Nasal cavity respiratory epithelium epithelial cell of viscerocranial mucosa (primary cell): ENCODE measurements at places on chromosomes 1 and 21. TPM values are rescaled to one million over a fixed set of nuclear protein-coding genes. Genes with fewer than 3 reads are reported as not detected.

MANEAL gene
- 0.68 and 1.6 TPM in 2 replicates for total RNA-seq

SPATA45 gene
- not detected in 2 replicates for total RNA-seq

HNRNPU gene
- 393 and 446 TPM in 2 replicates for total RNA-seq

TNFRSF1B gene
- total RNA-seq, result 0.07 TPM in 1 of 2 replicates, not detected in the other

CRYZL1 gene
- 16.1 and 22.3 TPM in 2 replicates for total RNA-seq

OVAAL gene
- total RNA-seq, result not detected in 2 replicates

MXRA8 gene
- 0.34 and 1.1 TPM in 2 replicates for total RNA-seq

CASQ1 gene
- not detected in 2 replicates for total RNA-seq

KCND3 gene
- under 0.01 and 0.36 TPM in 2 replicates for total RNA-seq

HES5 gene
- total RNA-seq, result 0.28 and 3.1 TPM in 2 replicates

RHEX gene
- total RNA-seq, result not detected in 2 replicates
